Testis (tissue), 5 donors: ENCODE measurements at places on chromosomes 5 and 9.

GRCh38 chr9:92378865-92379560, 25.4 kb downstream of the OGN start:
- H3K4me3 ChIP-seq: no peak overlapping the region
- no peaks in the 10 kb centered on the region for H3K36me3 ChIP-seq
- no peak overlapping the region for H3K27ac ChIP-seq

DNA sequence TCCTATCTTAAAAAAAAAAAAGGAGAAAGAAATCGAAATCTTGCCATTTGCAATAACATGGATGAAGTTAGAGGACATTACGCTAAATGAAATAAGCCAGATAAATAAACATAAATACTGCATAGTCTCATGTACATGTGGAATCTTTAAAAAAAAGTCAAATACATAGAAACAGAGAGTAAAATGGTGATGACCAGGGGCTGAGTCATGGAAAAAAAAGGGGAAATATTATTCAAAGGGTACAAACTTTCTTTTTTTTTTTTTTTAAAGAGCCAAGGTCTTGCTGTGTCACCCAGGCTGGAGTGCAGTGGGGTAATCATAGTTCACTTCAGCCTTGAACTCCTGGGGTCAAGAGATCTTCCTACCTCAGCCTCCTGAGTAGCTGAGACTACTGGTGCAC, 310.1 kb downstream of the ZNF608 start:
- H3K36me3 ChIP-seq: no peaks in the 10 kb centered on the region
- no peaks in the 10 kb centered on the region for H3K27me3 ChIP-seq

GRCh38 chr9:96654450-96655197, 493 bp downstream of the PRXL2C start:
- H3K4me3 ChIP-seq: peak overlapping the region; percentile 80
- DNase-seq: peak; percentile 89
- H3K27ac ChIP-seq: peak overlapping the region; percentile 98
- H3K4me1 ChIP-seq: peaks cover 8% of the 10 kb centered on the region
- no peaks in the 10 kb centered on the region for H3K27me3 ChIP-seq

GRCh38 chr5:59421986-59422941, 471.3 kb downstream of the PDE4D start:
- H3K4me1 ChIP-seq: no peaks in the 10 kb centered on the region
- no peaks in the 10 kb centered on the region for H3K27me3 ChIP-seq
- no peaks in the 10 kb centered on the region for H3K36me3 ChIP-seq
- no peak overlapping the region for H3K4me3 ChIP-seq

DNA sequence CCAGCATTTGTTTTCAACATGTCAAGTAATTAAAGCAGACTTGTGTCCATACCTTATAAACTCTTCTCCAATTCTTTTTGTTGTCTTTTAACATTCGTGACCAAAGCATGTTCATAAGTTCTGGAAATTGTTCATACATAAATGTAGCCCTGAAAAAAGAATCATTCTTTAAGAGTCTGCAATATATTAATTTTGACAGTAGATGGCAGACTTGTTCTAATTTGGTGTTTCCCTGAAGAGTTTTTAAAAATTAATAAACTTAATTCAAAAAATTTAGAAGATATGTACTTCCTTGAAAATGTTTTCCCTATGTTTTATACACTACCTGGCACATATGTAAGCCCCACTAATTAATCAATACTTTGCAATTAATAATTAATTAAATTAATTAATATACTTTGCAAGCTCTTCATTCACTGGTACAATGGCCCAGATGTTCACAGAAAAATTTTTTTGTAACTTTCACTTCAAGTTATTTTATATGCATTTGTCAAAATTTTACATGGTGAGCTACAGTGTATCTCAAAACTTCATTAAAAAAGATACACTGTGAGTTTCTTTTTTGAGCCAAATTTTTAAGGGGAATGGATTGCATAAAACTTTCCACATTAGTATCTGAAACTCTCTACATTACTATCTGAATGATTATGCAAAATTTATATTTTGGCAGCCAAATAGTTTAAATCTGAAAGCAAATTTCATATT, 42.1 kb downstream of the CLINT1 start:
- no peak overlapping the region for H3K27ac ChIP-seq
- no peaks in the 10 kb centered on the region for H3K36me3 ChIP-seq
- no peak for DNase-seq

- H3K27me3 ChIP-seq: no peaks in the 10 kb centered on the region
- H3K27ac ChIP-seq: no peak overlapping the region
Measured at GRCh38 chr5:9194509-9194908, 351.4 kb downstream of the SEMA5A start.

GRCh38 chr5:94218374-94218773, 400.0 kb downstream of the KIAA0825 start:
- no peak for DNase-seq
- H3K27me3 ChIP-seq: no peaks in the 10 kb centered on the region
- H3K27ac ChIP-seq: no peak overlapping the region

DNA sequence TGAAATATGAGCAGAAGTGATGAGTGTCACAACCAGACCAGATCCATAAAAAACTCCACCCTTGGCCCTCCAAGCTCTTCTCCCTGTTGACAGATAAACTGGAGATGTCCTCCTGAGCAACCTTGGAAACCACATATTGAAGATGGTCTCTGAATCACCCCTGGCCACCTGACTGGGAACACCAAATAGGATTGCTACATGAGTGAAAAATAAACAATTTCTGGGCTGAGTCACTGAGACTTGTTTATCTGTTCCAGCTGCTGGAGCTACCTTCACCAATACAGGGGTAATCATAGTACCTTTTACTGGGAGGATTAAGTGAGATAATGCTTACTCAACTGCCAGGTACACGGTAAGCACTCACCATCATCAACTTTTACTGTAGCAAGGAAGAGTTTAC, 53.3 kb downstream of the PCA3 start:
- H3K27me3 ChIP-seq: no peaks in the 10 kb centered on the region
- H3K4me1 ChIP-seq: no peaks in the 10 kb centered on the region
- no peak overlapping the region for H3K27ac ChIP-seq
- no peak for DNase-seq
- H3K4me3 ChIP-seq: no peak overlapping the region

GRCh38 chr5:6395102-6395445, 16.7 kb upstream of the MED10 start:
- no peak overlapping the region for H3K27ac ChIP-seq
- no peak for DNase-seq
- H3K4me1 ChIP-seq: no peaks in the 10 kb centered on the region
- no peaks in the 10 kb centered on the region for H3K36me3 ChIP-seq
- no peak overlapping the region for H3K4me3 ChIP-seq

DNA sequence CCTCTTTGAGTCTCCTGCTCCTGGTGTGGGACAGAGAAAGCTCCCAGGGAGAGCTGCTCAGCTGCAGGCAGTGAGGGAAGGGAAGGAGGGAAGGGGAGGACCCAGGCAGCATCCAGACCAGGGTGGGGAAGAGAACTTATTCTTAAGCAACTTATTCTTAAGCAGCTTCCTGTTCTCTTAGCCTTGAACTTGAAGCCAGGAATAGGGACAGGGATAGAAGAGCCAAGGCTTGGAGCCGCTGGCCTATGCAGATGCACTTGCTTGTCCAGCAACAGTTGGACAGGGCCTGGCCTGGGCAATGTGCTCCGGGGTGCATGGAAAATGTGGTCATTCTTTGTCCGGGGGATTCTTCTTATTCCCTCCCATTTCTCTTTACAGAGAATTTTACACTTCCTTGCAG, 31.4 kb upstream of the SPTLC1 start:
- peak; percentile 29 for DNase-seq
- no peaks in the 10 kb centered on the region for H3K27me3 ChIP-seq
- H3K4me1 ChIP-seq: peaks cover 15% of the 10 kb centered on the region
- H3K36me3 ChIP-seq: no peaks in the 10 kb centered on the region

DNA sequence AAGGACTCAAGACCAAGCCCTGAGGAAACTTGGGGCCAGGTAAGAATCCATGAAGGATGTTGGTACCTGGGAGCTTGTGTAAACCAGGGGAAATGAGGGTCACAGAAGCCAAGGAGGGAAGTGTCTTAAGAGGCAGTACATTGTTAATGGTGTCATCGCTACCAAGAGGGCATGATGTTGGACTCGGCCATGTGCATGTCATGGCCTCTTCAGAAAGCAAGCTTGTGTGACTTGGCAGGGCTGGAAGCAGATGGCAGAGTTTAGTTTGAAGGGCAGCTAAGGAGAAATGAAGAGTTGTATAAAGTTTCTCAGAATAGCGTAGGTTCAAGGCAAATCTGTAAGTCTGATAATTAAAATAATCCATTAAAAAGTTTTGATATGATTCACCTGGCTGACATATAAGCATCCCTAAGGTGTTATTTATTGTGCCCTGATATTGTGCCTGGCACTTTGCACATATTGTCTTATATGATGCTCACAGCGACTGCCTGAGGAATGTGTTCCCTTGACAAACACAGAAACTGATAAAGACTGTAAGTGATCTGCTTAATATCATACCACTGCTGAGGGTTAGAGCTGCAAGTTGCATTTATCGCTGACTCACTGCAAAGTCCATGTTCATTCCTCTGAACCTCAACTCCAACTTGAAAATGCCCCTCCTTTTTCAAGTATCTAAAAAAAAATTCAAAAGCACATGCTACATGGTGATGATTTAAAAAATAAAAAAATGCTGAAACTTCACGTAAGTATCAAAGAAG, 81.3 kb upstream of the PTPN3 start:
- no peak overlapping the region for H3K4me3 ChIP-seq
- no peak overlapping the region for H3K27ac ChIP-seq
- no peaks in the 10 kb centered on the region for H3K36me3 ChIP-seq
- DNase-seq: no peak

- no peak for DNase-seq
- no peaks in the 10 kb centered on the region for H3K27me3 ChIP-seq
- no peak overlapping the region for H3K4me3 ChIP-seq
- H3K27ac ChIP-seq: no peak overlapping the region
Measured at GRCh38 chr5:134133188-134133994, 18.9 kb downstream of the TCF7 start.

GRCh38 chr9:97970165-97970564, 13.0 kb upstream of the ANP32B start:
- DNase-seq: no peak
- H3K27ac ChIP-seq: no peak overlapping the region
- H3K27me3 ChIP-seq: no peaks in the 10 kb centered on the region
- H3K4me1 ChIP-seq: no peaks in the 10 kb centered on the region
- H3K36me3 ChIP-seq: no peaks in the 10 kb centered on the region

DNA sequence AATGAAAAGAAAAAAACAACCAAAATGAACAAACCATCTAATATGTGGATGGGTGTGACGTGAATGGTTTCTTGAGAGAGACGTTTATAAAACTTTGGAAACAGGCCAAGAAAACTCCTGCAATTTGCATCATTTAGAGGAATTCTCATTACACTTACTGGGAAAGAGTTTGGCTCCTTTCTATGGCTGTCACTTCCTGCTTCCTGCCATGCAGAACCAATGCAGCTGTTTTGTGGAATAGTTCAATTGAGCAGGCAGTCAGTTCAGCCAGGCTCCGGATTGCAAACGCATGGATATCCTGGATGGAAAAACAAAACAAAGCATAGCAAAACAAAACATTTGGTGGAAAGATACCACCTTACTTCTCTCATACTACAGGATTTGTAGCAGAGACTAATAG, 36.6 kb downstream of the FAM114A2 start:
- no peaks in the 10 kb centered on the region for H3K4me1 ChIP-seq
- H3K4me3 ChIP-seq: no peak overlapping the region
- H3K27ac ChIP-seq: no peak overlapping the region
- no peaks in the 10 kb centered on the region for H3K27me3 ChIP-seq

DNA sequence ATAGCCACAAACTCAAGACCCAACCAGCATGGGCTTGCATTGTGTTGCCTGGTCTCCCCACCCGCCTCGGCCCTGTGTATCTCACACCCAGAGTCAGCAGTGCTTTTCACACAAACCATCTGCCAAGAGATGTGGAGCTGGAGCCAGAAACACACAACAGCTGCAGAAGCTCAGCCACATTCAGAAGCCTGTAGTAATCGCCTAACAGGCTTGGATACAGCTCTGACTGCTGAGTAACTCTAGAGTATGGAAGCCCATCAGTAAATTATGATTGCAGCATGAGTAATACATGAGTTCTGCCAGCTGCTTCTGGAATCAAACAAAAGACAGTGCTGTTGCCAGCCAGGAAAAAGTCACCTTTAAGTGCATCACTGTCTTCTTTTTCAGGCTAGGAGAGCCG, 16.0 kb downstream of the TEK start:
- no peak overlapping the region for H3K4me3 ChIP-seq
- DNase-seq: peak; percentile 30
- H3K27ac ChIP-seq: no peak overlapping the region
- H3K36me3 ChIP-seq: no peaks in the 10 kb centered on the region
- H3K4me1 ChIP-seq: no peaks in the 10 kb centered on the region
- no peaks in the 10 kb centered on the region for H3K27me3 ChIP-seq

DNA sequence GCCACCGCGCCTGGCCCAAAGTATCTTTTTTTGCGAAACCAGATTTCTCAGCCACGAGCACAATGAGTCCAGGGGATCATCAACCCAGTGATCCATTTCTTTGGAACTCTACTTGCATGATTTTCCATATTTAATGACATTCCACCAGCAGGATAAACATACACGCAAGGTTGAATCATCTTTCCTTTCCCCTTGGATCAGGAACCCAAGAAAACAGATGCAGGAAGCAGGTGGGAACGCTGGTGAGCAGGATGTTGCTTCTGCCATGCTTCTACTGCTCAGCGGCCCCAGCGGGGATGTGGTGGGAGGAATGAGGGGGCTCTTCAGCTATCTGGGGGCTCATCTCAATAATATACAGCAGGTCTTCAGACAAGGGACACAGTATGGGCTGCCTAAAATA, 118.2 kb downstream of the SEC61B start:
- no peak overlapping the region for H3K4me3 ChIP-seq
- DNase-seq: no peak
- H3K4me1 ChIP-seq: no peaks in the 10 kb centered on the region
- no peak overlapping the region for H3K27ac ChIP-seq
- H3K27me3 ChIP-seq: no peaks in the 10 kb centered on the region

GRCh38 chr9:24625097-24625496, 79.4 kb upstream of the IZUMO3 start:
- no peaks in the 10 kb centered on the region for H3K27me3 ChIP-seq
- H3K4me3 ChIP-seq: no peak overlapping the region
- no peaks in the 10 kb centered on the region for H3K36me3 ChIP-seq
- no peak for DNase-seq

- peaks cover 11% of the 10 kb centered on the region for H3K4me1 ChIP-seq
- no peak for DNase-seq
- H3K27ac ChIP-seq: no peak overlapping the region
- peak overlapping the region; percentile 60 for H3K4me3 ChIP-seq
Measured at GRCh38 chr9:35756275-35757225, 2.5 kb upstream of the MSMP start.

GRCh38 chr5:111280282-111280951, 56.2 kb downstream of the CAMK4 start:
- no peak overlapping the region for H3K27ac ChIP-seq
- H3K36me3 ChIP-seq: no peaks in the 10 kb centered on the region
- no peak for DNase-seq

GRCh38 chr5:50749873-50750272, 83.4 kb downstream of the PARP8 start:
- H3K36me3 ChIP-seq: no peaks in the 10 kb centered on the region
- H3K27ac ChIP-seq: no peak overlapping the region
- H3K4me1 ChIP-seq: peaks cover 2% of the 10 kb centered on the region
- no peak for DNase-seq
- no peak overlapping the region for H3K4me3 ChIP-seq
- no peaks in the 10 kb centered on the region for H3K27me3 ChIP-seq
